ENCODE measurements at places on chromosomes 2 and 18.

DNA sequence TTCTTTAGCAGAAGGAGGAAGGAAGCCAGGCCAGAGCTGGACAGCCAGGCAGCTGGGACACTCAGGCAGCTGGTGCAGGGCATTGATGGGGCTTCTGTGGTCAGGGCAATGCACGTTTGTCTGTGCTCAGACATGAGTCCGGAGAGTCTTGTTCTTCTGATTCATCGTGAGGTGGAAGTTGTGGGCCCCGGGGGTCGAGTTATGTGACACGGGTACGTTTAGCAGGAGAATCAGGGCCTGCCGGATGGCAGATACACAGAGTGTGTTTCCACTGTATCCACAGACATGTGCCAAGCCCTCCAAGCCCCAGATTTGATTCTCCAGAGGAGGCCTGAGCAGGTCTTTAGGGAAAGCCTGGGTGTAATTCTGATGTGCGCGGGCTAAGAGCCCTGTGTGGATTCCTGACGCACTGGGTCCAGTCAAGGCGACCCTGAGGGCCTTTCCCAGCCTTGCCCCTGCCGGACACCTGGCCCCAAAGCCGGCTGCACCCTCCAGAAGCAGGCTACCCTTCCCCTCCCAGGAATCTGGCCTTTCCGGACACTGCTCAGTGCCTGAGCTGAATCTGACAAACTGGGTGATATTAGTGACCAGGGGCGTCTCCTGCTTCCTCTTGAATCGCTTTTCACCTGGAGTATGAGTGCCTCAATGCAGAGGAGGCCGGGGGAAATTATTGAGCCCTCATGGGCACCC is 10.1 kb downstream of the ARHGEF4 start:
- DNase-seq = no peak

GRCh38 chr2:67083951-67084350 is 313.2 kb upstream of the ETAA1 start:
- no peak for DNase-seq

DNA sequence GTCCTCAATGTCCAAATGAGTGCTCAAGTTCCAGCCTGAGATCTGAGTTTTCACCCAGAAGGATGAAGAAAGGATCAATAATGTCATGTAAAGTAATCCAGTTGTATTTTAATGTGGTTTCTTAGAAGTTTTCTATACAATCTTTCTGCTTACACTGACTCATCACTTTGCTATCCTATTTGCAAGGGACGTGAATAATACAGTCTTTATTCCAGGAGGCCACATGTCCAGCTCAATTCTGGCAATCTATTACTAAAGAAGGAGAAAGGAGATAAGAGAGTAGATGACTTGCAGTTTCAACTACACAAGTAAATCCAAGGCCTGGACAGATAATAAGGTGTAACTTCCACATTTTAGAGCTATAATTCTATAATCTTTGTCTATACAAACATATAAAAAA is 601.1 kb upstream of the SETBP1 start:
- peak; percentile 40 for DNase-seq

DNA sequence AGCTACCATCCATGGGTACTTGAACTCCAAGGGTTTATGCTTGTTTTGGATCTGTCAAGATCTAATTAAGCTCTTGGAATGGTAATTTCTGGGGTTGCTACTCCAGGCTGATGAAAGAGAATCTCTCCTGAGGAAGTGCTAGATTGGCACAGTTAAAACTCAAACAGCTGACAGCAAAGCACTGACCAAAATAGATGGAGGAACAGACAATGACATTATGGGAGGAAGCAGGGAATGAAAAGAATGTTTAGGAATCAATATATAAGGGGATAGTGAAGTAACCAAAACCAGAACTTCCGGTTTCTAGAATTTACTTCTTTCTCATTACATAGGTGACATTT is 6.3 kb downstream of the THUMPD2 start:
- no peak for DNase-seq

- peak; percentile 57 for DNase-seq
Measured at GRCh38 chr2:191927319-191927867, 80.5 kb upstream of the CAVIN2 start.

DNA sequence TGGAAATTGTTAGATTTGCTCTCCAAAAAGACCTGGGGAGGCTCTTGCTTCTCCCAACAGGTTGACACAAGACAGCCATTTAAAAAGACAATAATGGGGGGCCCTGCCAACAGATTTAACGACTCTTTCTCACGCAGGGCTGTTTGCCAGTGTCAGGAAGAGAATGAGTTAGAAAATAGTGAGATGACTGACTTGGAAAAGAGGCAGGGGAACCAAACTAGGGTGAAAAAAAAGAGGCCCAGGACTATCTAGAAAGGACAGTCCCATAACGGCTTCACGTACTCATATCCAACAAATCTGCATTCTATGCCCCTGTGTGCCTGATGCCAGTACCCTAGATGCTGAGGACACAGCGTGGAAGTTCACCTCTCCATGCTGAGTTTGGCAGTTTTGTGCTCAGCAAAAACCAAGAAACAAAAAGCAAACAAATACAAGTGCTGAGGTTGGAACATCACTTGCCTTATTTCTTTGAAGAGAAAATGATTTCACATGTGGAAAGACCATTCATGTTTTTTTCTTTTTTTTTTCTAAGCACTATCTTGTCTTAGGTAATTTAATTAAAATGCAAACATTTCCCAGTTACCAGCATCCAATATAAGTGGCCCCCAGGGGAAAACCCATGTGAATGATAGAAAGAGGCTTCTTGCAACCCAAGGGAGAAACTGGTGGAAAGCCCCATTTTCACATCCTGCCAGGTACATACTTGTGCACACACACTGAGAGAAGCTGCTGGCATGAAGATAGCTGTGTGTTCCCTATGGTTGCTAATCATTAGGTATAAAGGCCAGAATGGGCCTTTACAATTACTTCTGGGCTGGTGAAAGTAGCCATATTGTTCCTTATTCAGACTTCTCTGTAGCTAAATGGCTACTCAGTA is 10.6 kb upstream of the WIPF1 start:
- DNase-seq = no peak

DNA sequence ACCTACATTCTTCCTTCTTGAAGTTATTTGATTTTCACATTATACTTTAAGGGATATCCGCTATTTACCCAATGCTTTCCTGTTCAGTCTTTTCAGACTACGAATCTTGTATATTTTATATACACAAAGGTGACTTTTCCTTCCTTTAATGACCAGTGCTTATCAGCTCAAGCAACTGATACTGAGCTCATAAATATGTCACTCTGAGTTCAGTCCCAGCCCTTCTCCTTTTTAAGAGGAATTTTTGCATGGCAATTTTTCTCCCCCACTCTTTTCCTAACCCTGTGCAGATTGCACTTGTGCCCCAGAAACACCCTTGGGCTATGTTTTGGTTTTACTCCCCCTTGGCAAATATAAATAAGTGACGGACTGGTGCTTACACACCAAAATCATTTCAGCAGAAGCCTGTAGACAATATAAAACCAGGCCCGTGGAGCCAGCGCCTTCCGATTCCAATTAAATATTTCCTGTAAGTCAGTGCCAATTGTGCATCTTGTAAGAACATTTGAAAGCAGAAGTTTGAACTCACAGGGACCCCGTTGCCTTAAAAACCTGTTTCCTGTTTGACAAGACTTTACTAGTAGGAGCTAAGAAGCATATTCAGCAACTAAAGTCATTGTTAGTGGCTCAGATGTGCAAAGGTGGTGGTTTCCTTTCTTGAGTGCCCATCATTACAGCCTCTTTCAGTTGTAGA is 66.3 kb upstream of the GATA6 start:
- DNase-seq = no peak

DNA sequence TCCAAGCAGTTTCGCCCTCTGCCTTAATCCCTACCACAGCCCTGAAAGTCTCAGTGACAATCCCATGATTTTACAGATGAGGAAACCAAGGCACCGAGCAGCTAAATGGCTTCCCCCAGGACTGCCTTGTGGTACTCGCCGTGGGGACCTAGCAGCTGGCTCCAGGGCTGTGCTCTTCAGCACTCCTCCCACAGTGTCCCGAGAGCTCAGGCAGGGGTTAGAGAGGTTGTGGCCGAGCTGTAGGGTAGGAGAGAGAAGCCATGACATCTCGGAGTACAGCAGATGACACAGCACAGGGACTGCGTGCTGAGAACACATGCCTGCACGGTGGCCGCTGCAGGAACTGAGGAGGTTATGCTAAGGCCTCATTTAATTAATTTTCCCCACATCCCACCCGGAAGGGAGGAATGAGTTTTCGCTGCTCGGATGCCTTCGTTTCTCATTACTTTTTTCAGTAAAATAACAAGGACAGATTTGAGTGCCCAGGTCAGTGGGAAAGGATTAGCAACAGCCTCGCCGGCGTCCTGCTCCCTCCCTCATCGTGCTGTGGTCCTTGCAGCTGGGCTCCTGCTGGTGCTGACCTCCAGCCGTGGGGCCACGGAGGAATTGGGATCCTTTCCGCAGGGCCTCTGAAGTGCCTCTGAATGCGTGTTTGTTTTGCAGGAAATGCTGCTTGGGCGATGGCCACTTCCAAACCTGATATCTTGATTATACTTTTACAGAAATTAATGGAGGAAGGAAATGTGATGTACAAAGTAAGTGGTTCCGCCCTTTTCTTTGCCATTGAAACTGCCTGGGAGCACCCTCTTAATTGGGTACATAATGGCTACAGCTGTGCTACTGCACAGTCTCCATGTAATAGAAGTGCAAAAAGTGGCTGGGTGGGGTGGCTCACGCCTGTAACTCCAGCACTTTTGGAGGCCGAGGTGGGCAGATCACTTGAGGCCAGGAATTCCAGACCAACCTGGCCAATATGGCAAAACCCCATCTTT is 61.2 kb downstream of the WDSUB1 start:
- no peak for DNase-seq

- no peak for DNase-seq
Measured at GRCh38 chr2:75041226-75041625, 82.8 kb downstream of the POLE4 start.

- DNase-seq = no peak
Measured at GRCh38 chr2:190467575-190468083, 59.5 kb downstream of the MFSD6 start.

GRCh38 chr2:170712653-170713542 is 2.2 kb upstream of the SP5 start:
- no peak for DNase-seq

DNA sequence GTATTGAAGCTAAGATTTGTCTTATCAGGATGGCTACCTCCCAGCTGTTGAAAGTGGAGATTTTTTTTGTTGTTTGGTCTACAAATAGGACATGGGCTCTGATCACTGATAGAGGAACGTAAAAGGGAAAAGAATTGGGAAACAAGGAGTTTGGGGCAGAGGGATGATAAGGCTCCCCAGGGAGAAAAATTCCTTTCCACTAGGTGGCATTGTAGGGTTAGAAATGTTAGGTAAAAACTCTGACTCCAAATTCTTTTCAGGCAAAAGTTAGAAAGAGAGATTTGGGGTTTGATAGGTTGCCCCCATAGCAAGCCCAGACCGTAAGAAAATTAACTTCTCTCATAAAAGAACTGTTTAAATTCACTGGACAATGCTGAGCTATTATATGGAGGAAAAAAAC is 19.8 kb downstream of the CMPK2 start:
- no peak for DNase-seq

Data from fibroblast of skin of left biceps (primary cell).